T-helper 17 cell (primary cell): ENCODE measurements at places on chromosomes 2 and 18.

- no peak overlapping the region for H3K4me3 ChIP-seq
- no peaks in the 10 kb centered on the region for H3K36me3 ChIP-seq
- no peak for DNase-seq
- no peak overlapping the region for H3K27ac ChIP-seq
Observed at GRCh38 chr2:184729581-184729980, 131.3 kb downstream of the ZNF804A start.

GRCh38 chr18:74899554-74899953 is 301.9 kb downstream of the ZNF407 start:
- H3K36me3 ChIP-seq, result peaks cover 6% of the 10 kb centered on the region
- no peak for DNase-seq
- H3K4me1 ChIP-seq, result peaks cover 16% of the 10 kb centered on the region
- H3K4me3 ChIP-seq, result no peak overlapping the region

GRCh38 chr2:148719195-148719749 is 74.7 kb downstream of the EPC2 start:
- peaks cover 80% of the 10 kb centered on the region for H3K4me1 ChIP-seq
- no peak for DNase-seq
- H3K36me3 ChIP-seq, result peaks cover 3% of the 10 kb centered on the region
- peak overlapping the region; percentile 17 for H3K27ac ChIP-seq

- H3K36me3 ChIP-seq, result peaks cover 6% of the 10 kb centered on the region
- H3K4me3 ChIP-seq, result no peak overlapping the region
- H3K27ac ChIP-seq, result no peak overlapping the region
- DNase-seq, result no peak
Observed at GRCh38 chr2:20421336-20421987, 25.4 kb upstream of the RHOB start.

- peaks cover 12% of the 10 kb centered on the region for H3K4me1 ChIP-seq
- no peaks in the 10 kb centered on the region for H3K27me3 ChIP-seq
- DNase-seq, result no peak
Observed at GRCh38 chr2:42663828-42664227, 95.4 kb downstream of the MTA3 start.

DNA sequence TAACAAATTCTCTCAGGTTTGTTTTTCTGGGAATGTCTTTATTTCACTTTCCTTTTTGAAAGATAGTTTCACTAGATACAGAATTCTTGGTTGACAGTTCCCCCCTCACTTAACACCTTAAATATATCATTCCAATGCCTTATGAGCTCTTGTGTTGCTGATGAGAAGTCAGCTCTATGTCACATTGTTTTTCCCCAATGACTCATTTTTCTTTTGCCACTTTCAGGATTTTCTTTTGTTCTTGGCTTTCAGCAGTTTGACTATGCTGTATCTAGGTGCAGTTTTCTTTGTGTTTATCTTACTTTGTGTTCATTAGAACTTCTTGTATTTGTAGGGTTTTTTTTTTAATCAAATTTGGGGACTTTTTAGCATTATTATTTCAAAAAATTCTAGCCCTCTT is 5.6 kb upstream of the RALBP1 start:
- no peak for DNase-seq
- no peak overlapping the region for H3K27ac ChIP-seq
- H3K4me3 ChIP-seq, result no peak overlapping the region
- H3K4me1 ChIP-seq, result peaks cover 2% of the 10 kb centered on the region
- no peaks in the 10 kb centered on the region for H3K36me3 ChIP-seq
- H3K27me3 ChIP-seq, result peaks cover 16% of the 10 kb centered on the region

DNA sequence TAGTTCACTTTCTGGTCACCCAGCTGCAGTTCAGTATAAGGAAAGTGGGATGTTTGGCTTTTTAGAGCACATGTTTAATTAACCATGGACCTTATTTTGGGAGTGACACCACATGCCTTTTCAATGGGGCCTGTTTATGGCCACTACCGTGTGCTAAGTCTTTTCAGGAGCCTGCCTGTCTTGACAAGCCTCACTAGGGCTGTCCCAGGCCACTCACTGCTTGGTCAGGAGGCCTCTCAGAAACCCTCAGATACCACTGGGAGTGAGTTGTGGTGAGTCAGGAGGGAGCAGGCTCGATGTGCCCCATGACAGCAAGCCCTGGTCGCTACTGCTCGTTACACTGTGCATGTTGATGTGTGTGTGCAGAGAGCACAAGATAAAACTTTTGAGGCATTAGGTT is 123.0 kb downstream of the MAP4K4 start:
- H3K27ac ChIP-seq, result peak overlapping the region; percentile 90
- no peak for DNase-seq
- no peaks in the 10 kb centered on the region for H3K27me3 ChIP-seq

DNA sequence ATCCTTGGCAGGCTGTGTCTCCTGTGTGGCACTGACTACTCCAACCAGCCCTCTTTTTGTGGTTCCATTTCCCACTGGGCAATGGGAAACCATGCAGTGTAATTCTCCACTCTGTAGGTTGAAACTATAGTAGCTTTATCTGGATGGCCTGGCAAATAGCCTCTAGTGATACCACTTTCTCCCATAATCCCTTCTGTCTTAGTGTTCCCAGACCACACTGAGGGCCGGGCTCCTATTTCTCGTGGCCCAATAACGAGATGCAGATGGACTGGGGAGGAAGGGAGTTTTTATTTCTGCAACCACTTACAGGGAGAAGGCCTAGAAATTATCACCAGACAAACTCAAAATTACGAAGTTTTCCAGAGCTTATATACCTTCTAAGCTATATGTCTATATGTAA is 24.7 kb downstream of the SKA1 start:
- no peak overlapping the region for H3K4me3 ChIP-seq
- H3K36me3 ChIP-seq, result peaks cover 9% of the 10 kb centered on the region
- peaks cover 56% of the 10 kb centered on the region for H3K27me3 ChIP-seq
- H3K4me1 ChIP-seq, result peaks cover 16% of the 10 kb centered on the region
- no peak for DNase-seq

DNA sequence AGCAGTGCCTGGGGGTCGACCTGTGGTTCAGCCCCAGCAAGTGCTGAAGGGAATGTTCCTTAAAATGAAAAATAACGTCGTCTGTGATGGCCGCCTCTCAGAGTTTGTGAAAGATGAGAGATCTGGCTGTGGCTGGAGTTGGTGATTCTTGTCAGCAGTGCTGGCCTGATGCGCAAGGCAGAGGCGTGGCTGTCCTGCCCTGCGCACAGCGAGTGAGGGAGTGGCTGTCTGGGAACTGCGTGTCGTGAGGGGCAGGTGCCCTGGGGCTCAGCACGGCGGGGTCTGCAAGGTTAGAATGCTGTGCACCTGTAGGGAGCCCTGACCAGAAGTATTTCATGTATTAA is 8.8 kb downstream of the NFATC1 start:
- peaks cover 48% of the 10 kb centered on the region for H3K4me1 ChIP-seq
- peak overlapping the region; percentile 99 for H3K27ac ChIP-seq
- H3K4me3 ChIP-seq, result peak overlapping the region; percentile 97
- DNase-seq, result peak; percentile 41
- no peaks in the 10 kb centered on the region for H3K27me3 ChIP-seq
- peaks cover 3% of the 10 kb centered on the region for H3K36me3 ChIP-seq

DNA sequence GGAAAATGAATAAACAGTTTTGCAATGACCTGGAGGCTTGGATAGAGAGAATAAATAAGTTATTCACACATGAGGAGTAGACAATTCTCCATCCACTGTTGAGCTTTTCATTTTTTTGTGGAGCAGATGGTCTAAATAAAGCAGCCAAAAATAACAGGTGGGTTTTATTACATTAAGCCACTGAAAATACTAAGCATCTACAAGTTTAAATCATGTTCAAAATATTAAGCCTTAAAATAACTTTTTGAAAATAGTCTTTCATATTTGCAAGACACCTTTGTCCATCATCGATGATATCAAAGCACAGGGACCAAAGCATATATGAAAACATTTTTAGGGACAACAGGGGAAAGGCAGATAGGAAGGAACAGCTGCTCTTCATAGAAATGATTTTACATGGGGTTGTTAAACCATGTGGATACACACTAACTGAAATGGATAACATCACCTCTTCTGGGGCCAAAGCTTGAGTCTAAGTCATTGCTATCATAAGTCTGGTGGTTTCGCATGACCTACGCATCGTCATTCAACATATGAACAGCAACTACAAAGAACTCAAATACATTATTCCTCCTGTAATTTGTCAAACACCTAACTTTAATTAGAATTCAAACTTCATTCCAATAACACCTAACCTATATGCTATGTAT is 197.6 kb upstream of the CHST9 start:
- no peaks in the 10 kb centered on the region for H3K4me1 ChIP-seq
- H3K27me3 ChIP-seq, result no peaks in the 10 kb centered on the region
- no peak overlapping the region for H3K4me3 ChIP-seq
- H3K27ac ChIP-seq, result no peak overlapping the region

DNA sequence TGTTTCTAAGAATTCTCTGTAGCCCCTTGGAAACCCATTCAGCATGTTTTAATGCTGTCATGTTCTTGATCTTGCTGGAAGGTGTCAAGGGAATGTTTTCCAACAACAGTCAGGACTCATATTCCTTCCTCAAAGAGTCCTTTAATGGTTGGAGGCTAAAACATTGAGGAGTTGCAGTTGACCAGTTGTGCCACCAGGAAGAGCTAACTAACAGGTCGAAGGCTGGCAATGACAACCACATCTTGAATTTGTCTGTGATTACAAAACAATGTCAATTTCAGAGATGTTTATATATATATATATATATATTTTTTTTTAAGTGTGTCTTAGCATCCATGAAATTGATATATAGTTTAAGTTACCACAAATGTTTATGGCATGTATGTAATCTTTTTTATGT is 151.5 kb downstream of the INO80D start:
- DNase-seq, result no peak
- H3K27me3 ChIP-seq, result peaks cover 45% of the 10 kb centered on the region
- no peaks in the 10 kb centered on the region for H3K4me1 ChIP-seq
- no peak overlapping the region for H3K4me3 ChIP-seq

DNA sequence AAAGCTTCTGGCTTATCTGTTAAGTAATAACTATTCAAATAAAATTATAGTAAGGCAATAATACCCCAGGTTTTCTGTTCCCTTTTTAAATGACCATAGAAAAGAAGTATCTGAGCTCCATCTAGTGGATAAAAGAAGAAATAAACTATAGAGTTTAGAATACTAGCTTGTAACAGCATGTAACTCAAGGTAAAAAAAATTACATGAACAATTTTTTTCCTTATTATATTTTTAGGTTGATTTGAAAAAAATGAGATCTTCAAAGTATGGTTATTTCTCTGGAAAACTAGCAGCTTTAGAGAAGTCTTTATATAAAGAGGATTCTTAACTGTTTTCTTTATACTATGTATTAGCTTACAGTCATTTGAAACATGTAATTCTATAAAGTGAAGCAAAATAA is 58.1 kb downstream of the NCKAP1 start:
- H3K27ac ChIP-seq, result no peak overlapping the region
- DNase-seq, result no peak
- no peaks in the 10 kb centered on the region for H3K27me3 ChIP-seq
- peaks cover 4% of the 10 kb centered on the region for H3K36me3 ChIP-seq
- H3K4me3 ChIP-seq, result no peak overlapping the region

GRCh38 chr2:227908266-227909054 is 37.0 kb downstream of the DAW1 start:
- no peak overlapping the region for H3K27ac ChIP-seq
- no peaks in the 10 kb centered on the region for H3K4me1 ChIP-seq
- H3K27me3 ChIP-seq, result peaks cover 4% of the 10 kb centered on the region
- H3K4me3 ChIP-seq, result no peak overlapping the region
- H3K36me3 ChIP-seq, result no peaks in the 10 kb centered on the region
- DNase-seq, result no peak

- H3K27ac ChIP-seq, result peak overlapping the region; percentile 54
- no peak for DNase-seq
- peaks cover 39% of the 10 kb centered on the region for H3K4me1 ChIP-seq
- H3K27me3 ChIP-seq, result peaks cover 81% of the 10 kb centered on the region
- H3K4me3 ChIP-seq, result peak overlapping the region; percentile 94
- peaks cover 6% of the 10 kb centered on the region for H3K36me3 ChIP-seq
Observed at GRCh38 chr2:172101821-172102390, 794 bp downstream of the DLX2 start.

DNA sequence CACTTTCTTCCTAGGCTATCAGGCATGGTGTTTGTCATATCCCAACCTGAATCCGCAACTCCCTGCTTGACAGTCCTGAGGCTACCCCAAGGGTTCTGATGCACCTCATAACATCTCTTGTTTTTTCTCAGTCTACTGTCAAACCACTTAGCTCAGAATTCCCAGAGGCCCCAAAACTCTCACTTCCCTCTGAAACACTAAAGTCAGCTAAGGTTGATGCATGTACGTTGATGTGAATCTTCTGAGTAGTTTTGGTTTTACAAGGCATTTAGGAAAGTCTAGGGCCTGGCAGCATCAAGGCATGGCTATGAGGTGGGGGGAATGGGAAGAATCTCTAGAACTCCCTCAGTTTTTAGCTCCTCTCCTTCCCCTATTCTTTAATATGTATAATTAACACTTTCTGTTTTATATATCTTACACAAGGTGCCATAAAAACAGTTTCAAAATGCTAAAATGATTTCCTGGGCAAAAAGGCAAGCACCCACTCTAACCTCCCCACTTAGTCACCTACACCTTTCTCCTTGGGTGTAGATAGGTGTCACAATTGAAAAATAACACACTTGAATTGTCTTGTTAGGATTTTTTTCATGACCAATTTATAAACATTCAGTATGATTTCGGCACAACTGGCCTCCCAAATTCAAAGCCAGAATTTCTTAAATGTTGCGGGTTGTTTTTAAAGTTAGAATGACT is 71.4 kb upstream of the TANK start:
- no peak overlapping the region for H3K4me3 ChIP-seq
- DNase-seq, result no peak
- no peaks in the 10 kb centered on the region for H3K36me3 ChIP-seq
- peaks cover 28% of the 10 kb centered on the region for H3K4me1 ChIP-seq

DNA sequence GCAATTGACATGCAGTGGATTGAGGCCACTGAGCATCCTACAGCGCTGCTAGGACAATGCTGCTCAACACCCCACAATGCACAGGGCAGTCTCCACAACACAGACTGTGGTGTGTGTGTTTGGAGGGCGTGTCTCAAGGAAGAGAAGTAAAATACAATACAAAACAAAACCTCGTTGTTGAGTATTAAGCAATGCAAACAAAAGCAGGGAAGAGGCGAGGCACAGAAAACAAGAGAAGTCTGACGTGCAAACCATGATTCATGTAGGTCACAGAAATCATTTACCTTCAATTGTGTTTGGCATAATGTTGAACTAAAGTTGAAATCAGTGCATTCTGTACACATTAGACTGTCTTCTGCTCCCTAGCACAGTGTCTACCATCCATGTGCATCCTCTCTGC is 260.9 kb downstream of the PHLPP1 start:
- no peaks in the 10 kb centered on the region for H3K27me3 ChIP-seq
- H3K36me3 ChIP-seq, result peaks cover 6% of the 10 kb centered on the region
- H3K4me3 ChIP-seq, result no peak overlapping the region
- H3K27ac ChIP-seq, result no peak overlapping the region
- H3K4me1 ChIP-seq, result peaks cover 7% of the 10 kb centered on the region
- no peak for DNase-seq

GRCh38 chr2:102487761-102488462 is 14.9 kb downstream of the SLC9A4 start:
- no peak overlapping the region for H3K4me3 ChIP-seq
- no peak for DNase-seq
- peaks cover 5% of the 10 kb centered on the region for H3K4me1 ChIP-seq
- H3K27me3 ChIP-seq, result peaks cover 46% of the 10 kb centered on the region

GRCh38 chr2:236938126-236938525 is 147.6 kb upstream of the COPS8 start:
- DNase-seq, result no peak
- no peak overlapping the region for H3K27ac ChIP-seq
- H3K27me3 ChIP-seq, result peaks cover 36% of the 10 kb centered on the region
- no peaks in the 10 kb centered on the region for H3K4me1 ChIP-seq
